Heart right ventricle (tissue), 16 donors: ENCODE measurements at places on chromosomes 11 and 22.

- DNase-seq: no peak
Observed at GRCh38 chr11:31303644-31304180, 65.8 kb downstream of the DCDC1 start.

DNA sequence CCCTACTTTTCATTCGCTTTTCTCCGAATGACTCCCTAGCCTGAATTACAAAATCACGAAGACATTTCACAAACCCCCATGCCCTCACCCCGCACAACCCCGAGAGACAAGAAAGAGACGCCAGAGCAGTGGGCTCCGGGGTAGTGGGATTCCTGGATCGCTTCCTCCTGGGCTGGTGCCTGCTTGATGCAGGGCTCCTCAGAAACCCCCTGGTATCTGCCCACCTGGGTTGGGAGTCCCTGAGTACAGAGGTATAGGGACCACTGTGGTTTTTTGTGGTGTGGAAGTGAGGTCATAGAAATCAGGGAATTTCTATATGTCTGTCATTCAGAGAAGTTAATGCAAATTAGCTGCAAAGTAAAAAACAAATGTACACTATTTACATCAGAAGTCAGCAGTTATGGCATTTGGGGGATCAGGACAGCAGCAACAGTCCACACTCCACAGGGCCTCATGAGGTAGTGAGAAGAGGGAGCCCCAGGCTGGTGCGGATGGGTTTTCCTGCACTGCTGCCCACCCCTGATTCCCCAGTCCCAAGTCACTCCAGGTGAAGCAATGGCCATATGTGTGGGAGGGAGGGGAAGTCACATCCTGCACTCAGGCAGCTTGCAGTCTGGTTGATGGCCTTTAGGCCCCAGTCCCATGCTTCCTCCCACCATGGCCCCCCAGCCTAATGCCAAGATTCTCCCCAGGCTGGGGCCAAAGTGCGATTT lies 39.6 kb downstream of the BUD13 start:
- no peak for DNase-seq

GRCh38 chr22:25447067-25447685 lies 117.3 kb upstream of the GRK3 start:
- DNase-seq: no peak

DNA sequence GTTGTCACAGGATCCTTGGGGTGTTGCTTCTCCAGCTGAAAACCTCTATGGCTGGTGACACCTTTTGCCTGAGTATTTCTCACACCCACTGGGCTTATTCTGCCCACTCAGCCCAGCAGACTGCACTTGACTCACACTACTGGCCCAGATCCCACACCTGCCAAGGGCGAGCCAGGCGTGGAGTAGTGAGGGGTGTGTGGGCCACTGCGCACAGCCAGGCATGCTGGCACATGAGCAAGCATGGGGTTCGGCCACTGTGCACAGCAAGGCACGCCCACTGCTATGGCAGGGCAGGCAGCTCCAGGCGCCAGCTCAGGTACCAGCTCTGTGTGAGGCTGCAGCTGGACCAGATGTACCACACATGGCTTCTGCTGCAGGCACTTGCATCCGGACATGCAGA lies 116.5 kb upstream of the MTNR1B start:
- DNase-seq: peak; percentile 8
